Sigmoid colon (tissue), 7 donors: ENCODE measurements at places on chromosomes 3 and 15. TPM values are rescaled to one million over a fixed set of nuclear protein-coding genes. Genes with fewer than 3 reads are reported as not detected.

- no peak overlapping the region for H3K4me3 ChIP-seq
- no peaks in the 10 kb centered on the region for H3K27me3 ChIP-seq
- peaks cover 80% of the 10 kb centered on the region for H3K36me3 ChIP-seq
- no peaks in the 10 kb centered on the region for H3K4me1 ChIP-seq
Measured at GRCh38 chr15:41465822-41466421, 27.8 kb upstream of the ITPKA start.

DNA sequence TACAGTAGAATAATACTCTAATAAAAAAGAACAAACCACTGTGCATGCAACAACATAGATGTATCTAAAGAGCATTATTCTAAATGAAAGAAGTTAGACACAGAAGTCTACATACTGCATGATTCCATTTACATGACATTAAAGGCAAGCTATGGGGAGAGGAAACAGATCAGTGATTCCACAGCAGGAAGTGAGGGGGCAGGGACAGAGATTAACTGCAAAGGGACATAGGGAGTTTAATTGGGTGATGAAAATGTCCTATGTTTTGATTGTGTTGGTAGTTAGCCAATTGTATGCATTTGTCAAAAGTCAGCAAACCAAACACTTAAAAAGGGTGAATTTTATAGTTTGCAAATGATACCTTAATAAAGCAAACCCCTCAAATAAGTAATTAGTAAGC is 13.8 kb downstream of the CRYGS start:
- H3K36me3 ChIP-seq: no peaks in the 10 kb centered on the region
- H3K4me3 ChIP-seq: no peak overlapping the region
- H3K27ac ChIP-seq: no peak overlapping the region
- H3K4me1 ChIP-seq: no peaks in the 10 kb centered on the region

- H3K4me1 ChIP-seq: peaks cover 20% of the 10 kb centered on the region
- peaks cover 28% of the 10 kb centered on the region for H3K27me3 ChIP-seq
- DNase-seq: no peak
- H3K27ac ChIP-seq: no peak overlapping the region
- H3K4me3 ChIP-seq: no peak overlapping the region
Measured at GRCh38 chr3:8767667-8768363, 1.6 kb downstream of the OXTR start.

DNA sequence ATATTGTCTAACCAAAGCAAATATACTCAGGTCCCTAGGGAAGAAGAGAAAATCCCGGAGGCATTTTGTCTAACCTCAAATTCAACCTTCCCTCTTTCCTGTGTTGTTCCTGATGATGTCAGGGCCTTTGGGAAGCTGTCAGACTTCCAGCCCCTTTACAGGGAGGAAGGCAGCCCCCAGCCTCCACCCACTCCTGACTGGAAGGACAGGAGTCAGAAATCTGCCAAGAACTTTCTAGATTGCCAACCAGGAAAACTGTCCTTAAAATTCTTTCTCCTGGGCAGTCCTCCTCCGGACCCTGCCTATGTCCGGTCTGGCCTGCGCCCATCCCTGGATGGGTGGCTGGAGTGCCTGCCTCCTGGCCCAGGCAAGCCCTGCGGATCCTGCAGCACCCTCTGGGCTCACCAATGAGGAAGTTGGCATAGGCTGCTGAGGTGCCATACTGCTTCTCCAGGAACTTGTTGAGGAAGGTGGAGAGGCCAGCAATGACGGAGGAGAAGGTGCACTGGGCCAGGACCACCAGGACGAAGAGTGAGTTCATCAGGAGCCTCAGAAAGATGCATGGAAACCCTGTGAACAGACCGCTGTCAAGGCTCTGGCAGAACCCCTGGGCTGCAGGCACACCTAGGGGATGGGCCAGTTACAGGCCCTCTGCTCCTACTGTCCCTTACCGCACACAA is 52.6 kb upstream of the RAB6B start:
- DNase-seq: peak; percentile 32
- no peaks in the 10 kb centered on the region for H3K27me3 ChIP-seq
- no peaks in the 10 kb centered on the region for H3K4me1 ChIP-seq
- no peaks in the 10 kb centered on the region for H3K36me3 ChIP-seq
- no peak overlapping the region for H3K27ac ChIP-seq

- H3K36me3 ChIP-seq: no peaks in the 10 kb centered on the region
- no peaks in the 10 kb centered on the region for H3K4me1 ChIP-seq
- H3K27ac ChIP-seq: no peak overlapping the region
- no peak overlapping the region for H3K4me3 ChIP-seq
Measured at GRCh38 chr3:89617706-89618105, 510.3 kb downstream of the EPHA3 start.

DNA sequence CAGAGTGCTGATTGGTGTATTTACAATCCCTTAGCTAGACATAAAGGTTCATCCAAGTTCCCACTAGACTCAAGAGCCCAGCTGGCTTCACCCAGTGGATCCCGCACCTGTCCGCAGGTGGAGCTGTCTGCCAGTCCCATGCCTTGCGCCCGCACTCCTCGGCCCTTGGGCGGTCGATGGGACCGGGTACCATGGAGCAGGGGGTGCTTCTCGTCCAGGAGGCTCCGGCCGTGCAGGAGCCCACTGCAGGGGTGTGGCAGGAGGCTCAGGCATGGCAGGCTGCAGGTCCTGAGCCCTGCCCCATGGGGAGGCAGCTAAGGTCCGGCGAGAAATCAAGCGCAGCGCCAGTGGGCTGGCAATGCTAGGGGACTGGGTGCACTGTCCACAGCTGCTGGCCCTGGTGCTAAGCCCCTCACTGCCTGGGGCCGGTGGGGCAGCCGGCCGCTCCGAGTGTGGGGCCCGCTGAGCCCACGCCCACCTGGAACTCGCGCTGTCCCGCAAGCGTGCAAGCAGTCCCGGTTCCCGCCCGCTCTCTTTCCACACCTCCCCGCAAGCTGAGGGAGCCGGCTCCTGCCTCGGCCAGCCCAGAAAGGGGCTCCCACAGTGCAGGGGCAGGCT is 1206.3 kb downstream of the OTOL1 start:
- H3K27ac ChIP-seq: no peak overlapping the region
- H3K36me3 ChIP-seq: no peaks in the 10 kb centered on the region
- no peak for DNase-seq
- H3K4me1 ChIP-seq: peaks cover 13% of the 10 kb centered on the region
- H3K27me3 ChIP-seq: no peaks in the 10 kb centered on the region

DNA sequence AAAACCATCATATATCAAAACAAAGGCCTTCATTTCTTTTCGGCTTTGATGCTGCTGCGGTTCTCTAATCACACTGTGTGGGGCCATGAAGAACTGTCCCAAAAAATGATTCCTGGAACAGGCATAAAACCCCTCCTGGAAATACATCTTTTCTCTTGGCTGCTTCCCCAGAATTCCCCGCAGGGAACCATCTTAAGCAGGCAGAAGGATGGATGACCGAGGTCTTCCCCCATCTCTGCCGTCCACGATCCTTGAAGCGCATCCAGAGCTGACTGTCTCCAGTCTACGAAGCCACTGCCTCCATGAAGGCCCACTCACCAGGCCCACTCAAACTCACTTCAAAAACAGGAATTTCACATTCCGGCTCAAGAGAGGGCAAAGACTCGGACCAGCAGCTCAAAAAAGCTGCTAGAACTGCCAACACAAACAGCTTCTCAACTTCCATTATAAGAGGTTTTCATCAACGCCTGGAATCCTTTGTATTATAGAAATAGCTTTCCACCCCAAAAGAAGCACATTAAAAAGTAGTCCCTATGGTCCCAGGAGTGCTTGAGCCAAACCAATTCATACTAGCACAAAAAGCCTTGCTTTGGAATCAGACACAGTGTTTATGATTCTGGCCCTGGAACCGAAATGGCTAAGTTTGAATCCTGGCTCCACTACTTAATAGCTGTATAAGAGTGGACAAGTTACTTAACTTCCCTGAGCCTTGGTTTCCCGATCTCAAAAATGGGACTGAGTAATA is 487.5 kb upstream of the WNT5A start:
- H3K27ac ChIP-seq: no peak overlapping the region
- no peaks in the 10 kb centered on the region for H3K36me3 ChIP-seq
- no peaks in the 10 kb centered on the region for H3K4me1 ChIP-seq

DNA sequence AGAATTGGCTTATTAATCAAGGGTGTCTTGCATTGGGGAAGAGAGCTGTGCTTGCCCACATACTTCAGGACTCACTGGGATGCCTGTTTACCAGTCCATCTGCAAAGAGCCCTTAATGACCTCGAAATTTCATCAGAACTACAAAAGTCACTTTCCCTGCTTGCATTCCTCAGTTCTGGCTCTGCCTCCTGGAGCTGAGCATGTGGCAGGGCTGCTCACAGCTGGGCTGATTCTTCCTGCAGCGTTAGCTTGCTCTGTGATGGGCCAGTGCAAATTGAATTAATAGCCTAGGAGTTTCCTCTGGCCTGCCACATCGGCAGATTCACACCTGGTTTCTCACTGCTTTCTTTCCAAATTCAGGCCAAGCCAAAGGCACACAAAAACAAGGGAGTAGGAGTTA is 108.9 kb downstream of the DUT start:
- H3K36me3 ChIP-seq: no peaks in the 10 kb centered on the region
- peak; percentile 81 for DNase-seq
- H3K4me3 ChIP-seq: no peak overlapping the region
- H3K27ac ChIP-seq: no peak overlapping the region

- no peak for DNase-seq
- no peaks in the 10 kb centered on the region for H3K27me3 ChIP-seq
- no peaks in the 10 kb centered on the region for H3K36me3 ChIP-seq
- no peak overlapping the region for H3K4me3 ChIP-seq
Measured at GRCh38 chr15:72797834-72798233, 14.3 kb upstream of the ADPGK start.

The MUC4 gene
- 6.4 TPM for total RNA-seq

The PRR20G gene
- total RNA-seq: not detected

The GHRL gene
- 0.54 TPM for total RNA-seq
